NCI-H82 (cell line): ENCODE measurements at places on chromosomes 5 and 9.

GRCh38 chr5:106454050-106454449, 1216.7 kb downstream of the EFNA5 start:
- no peak for DNase-seq

DNA sequence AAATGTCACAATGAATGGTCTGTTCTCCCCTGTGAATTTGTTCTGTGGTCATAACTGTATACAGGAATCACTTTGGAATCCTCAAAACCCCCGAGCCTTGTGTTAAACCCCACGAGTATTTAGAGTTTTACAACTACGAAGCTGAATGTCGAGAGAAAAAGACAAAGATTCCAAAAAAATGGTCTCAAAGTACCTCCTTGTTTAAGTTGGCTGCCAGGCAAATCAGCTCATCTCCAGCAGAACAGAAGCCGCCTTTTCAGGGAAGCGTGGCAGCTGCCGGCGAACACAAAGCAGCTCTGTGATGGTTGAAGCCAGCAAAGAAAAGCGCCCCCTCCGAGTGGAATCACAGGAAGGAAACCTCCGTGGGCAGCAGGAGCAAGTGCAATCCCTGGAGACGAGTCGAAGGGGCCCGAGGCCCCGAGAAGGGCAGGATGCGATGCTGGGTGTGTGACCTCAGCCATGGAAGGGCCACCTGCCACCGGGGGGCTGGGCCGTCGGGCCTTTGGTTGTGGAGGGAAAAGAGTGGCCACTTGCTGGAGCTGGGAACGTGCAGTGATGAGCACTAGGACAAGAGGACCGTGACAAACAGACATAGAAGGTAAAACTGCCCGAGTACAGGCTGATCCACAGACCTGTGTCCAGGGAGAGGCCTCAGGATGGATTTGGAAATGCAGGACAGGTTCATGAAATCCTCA, 706.4 kb downstream of the SEMA5A start:
- no peak for DNase-seq

- no peak for DNase-seq
Observed at GRCh38 chr5:79273341-79273740, 37.4 kb downstream of the JMY start.

DNA sequence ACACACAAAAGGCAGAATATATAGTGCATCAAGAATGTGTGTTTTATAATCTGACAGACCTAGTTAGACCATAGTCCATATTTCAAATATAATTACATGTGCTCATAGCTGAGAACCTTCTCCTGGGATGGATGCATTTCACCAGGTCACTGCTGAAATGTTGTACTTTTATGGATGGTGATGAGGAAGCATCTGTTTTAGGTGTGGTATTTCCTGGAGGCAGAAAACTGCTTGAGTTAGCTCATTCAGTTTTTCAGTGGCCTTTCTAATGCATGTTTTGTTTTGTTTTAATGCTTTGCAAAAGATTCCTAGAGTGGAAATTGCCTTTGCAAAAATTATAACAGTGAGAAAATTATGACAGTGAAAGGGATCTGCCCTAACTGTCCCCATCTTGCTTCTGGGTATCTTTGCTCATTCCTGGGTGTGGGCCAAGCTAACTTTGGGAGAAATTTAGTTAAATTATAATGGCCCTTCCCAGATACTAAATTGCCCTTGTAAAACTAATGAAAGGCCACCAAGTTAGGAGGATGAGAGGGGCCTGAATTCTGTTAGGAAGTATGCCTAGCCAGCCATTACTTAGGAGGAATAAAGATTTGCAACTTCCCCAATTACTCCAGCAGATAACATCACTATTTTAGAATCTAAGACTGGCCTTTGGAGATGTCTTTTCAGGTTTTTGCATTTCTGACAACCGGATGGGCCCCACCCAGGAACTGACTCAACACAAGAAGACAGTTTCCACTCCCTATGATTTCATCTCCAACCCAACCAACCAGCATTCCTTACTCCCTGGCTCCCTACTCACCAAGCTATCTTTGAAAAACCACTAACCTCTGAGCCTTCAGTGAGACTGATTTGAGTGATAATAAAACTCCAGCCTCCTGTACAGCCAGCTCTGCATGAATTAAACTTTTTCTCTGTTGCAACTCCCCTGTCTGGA, 7.0 kb upstream of the IL12B start:
- DNase-seq = no peak

DNA sequence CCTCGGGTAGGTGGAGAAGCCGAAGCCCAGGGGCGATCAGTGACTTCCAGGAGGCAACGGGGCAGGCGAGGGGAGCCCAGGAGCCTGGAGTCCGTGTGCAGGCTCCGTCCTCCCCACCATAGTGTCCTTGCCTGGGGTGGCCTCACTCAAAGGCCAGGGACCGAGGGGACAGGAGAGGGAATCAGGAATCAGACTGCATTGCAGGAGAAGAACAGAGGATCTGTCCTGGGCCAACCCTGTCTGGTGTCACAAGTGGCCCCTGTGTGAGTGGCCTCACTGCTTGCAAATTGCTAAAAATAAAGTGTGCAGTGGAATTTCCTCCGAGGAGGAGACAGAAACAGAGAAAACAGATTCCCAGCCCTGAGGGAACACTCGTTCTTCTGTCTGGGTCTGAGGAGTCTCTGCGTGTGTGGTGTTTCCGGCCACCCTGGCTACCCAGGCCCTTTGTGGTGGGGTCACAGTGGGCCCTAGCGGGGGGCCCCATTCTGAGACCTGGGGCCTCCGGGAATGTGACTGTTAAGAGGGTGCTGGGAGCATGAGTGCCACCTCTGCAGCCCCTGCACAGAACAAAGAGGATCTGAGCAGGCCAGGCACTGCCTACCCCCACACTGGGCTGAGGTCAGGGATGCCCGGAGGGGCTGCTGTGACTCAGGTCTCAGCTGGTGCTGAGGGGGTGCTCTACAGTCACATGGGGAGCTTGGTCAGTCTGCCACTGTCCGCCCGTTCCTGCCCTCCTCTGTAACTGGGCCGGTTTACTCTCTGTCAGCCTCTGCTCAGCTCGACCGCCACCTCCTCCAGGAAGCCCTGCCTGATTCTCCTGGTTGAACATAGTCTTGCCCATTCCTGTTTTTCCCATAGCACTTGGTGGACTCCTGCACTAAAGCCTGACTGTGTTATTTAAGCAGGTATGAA, 7.4 kb downstream of the TRAF1 start:
- DNase-seq = peak; percentile 22

GRCh38 chr9:112403614-112404201, 23.8 kb downstream of the HSDL2 start:
- no peak for DNase-seq

- DNase-seq = no peak
Observed at GRCh38 chr9:15843931-15844330, 291.1 kb downstream of the CCDC171 start.

- no peak for DNase-seq
Observed at GRCh38 chr9:74444369-74444768, 52.8 kb upstream of the RORB start.

GRCh38 chr5:179276838-179277395, 68.3 kb downstream of the ADAMTS2 start:
- DNase-seq = no peak

DNA sequence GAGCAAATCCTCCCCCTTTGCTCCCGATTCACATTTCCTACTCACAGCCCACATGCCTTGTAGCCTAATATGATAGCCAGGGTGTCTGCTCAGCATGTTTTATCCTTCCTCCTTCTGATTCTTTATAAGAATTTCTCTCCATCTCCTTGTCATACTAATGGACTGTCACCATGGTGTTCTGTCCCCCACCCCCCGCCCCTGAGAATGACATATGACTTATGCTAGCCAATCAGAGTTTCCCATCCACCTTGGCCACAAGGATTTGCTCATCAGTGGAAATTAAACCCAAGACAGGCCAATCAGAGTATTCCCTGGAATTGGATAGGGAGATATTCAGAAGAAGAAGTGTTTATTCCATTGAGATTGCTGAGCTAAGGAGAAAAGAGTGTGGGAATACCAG, 16.0 kb downstream of the ABLIM3 start:
- no peak for DNase-seq

DNA sequence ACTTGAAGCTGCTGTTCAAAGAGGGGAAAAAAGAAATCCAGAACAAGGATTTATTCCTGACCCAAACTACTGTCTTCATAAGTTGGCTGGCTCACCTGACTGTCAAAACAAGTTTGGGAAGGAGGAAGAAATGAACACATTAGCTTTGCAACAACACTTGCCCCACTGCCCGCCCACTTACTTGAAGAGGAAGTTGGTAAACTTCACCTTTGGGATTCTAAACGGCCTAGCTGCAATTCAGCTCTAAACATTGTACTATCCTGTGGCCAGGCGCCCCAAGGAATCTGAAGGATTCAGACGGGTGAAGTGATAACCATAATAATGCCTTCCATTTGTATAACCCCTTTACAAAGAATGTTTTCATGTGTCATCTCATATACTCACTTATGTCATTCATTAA, 199.4 kb downstream of the ARRDC3 start:
- DNase-seq = no peak

- DNase-seq = no peak
Observed at GRCh38 chr5:59020611-59021285, 437.9 kb downstream of the RAB3C start.

- no peak for DNase-seq
Observed at GRCh38 chr5:139740992-139741672, 54.5 kb upstream of the PSD2 start.

- DNase-seq = peak; percentile 46
Observed at GRCh38 chr9:133990366-133991213, 1.5 kb downstream of the VAV2 start.

- DNase-seq = peak; percentile 63
Observed at GRCh38 chr5:52356311-52356918, 431.3 kb upstream of the ITGA1 start.

DNA sequence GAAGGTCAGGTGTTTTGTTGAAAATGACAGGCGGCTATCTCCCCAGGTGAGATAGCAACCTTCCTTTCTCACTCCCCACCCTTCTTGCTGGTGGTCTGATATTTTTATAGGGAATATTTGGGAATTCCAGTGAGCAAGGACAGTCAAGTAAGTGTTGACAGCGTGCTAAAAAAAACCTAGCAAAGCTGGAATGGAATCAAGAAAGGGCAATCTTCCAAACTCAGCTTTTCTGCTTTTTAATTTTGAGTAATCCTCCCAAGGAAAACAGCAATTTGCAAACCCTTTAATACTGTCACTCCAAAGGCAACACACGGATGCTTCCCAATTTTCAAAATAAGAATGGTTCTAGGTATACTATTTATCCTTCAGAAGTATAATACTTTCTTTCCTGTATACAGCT, 143.7 kb upstream of the PCA3 start:
- no peak for DNase-seq

- DNase-seq = no peak
Observed at GRCh38 chr9:134055981-134056461, 11.8 kb downstream of the BRD3 start.

DNA sequence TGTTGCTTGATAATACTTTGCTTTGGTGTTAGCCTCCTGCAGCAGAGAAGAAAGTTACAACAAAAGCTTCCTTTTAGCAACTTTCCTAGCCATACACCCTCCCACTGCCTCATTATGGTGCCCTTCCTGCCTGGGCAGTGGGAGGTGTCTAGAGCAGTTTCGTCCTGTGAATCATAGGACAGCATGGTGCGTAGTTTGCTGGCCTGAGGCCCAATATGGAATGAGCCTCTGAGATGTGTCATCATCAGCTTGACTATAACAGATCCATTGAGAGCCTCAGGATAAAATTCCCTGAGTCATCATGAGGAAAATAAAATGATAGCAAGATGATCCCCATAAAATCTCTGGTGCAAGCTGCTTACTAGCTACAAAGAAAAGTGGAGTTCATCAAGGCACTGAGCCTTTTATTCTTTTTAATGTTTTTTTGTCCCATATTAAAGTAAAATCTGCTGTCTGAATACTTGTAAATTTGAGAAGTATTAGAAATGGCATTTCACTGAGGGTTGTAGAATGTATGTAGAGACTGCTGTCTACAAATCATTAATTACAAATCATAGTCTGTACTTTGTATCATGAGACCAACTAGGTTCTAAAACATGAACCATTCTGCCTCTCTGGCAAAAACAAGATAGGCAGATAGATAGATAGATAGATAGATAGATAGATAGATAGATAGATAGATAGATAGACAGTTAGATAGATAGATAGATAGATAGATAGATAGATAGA, 303.0 kb upstream of the PDE4D start:
- no peak for DNase-seq

- DNase-seq = no peak
Observed at GRCh38 chr5:67935908-67936566, 279.5 kb upstream of the PIK3R1 start.

- DNase-seq = peak; percentile 19
Observed at GRCh38 chr5:19496056-19496455, 491.9 kb downstream of the CDH18 start.

GRCh38 chr5:77971776-77972468, 195.8 kb upstream of the TBCA start:
- peak; percentile 46 for DNase-seq

- peak; percentile 83 for DNase-seq
Observed at GRCh38 chr9:133406480-133407307, 11.1 kb downstream of the REXO4 start.

DNA sequence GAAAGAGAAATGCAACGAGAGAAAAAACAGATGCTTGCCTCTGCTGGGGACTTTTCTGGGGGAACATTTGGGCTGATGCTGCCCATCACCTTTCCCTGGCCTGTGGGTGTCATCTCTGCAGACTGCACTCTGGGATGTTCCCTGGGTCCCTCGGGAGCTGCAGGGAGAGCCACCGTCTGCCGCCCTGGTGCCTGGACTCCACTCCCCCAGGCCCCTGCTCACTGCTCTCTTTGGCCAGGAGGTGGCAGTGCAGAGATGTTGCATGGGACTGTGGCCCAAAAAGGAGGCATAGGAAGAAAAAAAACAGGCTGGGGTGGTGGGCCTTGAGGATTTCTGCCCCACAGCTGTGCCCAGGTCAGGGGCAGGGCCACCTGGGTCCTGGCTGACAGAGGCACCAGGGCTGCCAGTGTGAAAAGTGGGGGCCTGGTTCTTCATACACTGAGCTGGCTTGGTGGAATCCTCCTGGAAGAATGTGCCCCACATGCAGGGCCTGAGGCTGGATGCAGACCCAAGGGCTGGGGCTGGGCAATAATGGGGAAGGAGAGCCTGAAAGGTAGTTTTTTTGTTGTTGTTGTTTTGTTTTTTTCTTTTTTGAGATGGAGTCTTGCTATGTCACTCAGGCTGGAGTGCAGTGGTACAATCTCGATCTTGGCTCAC, 353.6 kb downstream of the SLIT3 start:
- peak; percentile 92 for DNase-seq

DNA sequence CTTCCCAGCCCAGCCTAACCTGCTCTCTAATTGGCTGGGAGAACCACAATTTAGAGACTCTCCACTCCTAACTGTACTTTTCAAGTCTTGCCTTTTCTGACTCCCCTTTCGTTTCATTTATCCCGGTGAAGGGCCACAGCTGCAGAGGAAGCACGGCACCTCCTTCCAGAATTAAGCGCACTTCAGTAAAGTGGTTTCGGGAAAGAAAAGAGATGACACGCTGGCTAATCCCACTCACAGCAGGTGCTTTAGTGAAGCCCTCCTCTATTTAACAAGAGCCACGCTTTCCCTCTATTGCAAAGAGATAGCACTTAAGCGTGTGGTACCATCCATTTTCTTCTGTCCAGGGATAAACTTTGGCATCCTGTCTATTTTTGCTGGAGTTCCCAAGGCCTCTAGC, 4.8 kb downstream of the DNAH5 start:
- DNase-seq = peak; percentile 14
